ENCODE measurements at places on chromosomes 7 and 10.
A peak's percentile ranks its signal among the peaks of the same experiment; 100 is the strongest.

- DNase-seq, result no peak
Measured at GRCh38 chr7:16810112-16810511, 5.3 kb upstream of the AGR2 start.

- DNase-seq, result no peak
Measured at GRCh38 chr7:31203551-31203950, 137.0 kb downstream of the NEUROD6 start.

DNA sequence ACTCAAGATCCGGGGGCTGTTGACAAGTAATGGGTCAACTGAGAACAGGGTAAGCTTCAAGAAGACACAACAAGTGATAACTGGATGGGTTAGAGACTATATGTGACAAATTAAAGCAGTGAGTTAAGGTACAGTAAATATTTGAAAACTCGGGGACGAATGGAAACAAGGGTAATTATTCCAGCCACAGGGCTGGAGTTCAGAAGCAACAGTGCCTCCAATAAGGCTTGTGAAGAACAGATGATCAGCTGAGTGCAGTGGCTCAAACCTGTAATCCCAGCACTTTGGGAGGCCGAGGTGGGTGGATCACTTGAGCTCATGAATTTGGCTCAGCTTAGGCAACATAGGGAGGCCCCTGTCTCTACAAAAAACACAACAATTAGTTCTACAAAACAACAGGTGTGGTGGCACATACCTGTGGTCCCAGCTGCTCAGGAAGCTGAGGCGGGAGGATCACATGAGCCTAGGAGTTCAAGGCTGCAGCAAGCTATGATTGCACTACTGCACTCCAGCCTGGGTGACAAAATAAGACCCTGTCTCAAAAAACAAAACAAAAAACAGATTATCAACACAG, 20.5 kb upstream of the DLD start:
- DNase-seq, result no peak

DNA sequence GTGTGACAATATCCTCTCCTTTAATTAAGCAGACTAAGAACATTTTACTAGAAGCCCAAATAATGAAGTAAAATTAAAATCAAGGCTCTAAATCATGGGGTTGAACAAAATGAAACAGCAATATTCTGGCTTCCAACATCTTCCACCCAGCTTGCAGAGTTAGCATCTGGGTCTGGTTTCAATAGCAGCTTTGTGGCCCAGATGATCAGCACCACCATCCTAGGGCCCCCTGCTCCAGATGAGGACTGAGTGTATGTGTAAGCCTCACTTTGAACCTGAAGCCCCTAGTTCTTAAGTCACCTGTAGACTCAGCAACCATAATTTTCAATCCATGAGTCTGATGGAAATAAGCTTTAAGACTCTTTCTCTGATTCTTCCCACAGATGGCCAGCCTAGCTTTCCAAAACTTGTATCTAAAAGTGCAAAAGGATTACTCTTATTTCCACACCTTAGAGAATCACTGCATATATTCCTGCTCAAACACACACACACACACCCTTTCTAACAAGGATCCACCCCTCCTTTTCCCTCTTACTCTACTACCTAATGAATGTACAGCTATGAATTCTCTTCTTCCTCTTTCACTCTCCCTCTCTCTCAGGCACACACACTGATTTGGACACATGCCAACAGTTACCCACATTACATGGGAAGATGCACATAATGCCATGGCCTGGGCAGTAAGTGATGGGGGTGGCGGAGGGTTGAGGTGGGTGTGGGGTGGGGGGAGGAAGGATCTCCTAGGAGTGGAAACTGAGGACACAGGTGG, 3.5 kb downstream of the DENND11 start:
- DNase-seq, result peak; percentile 44

GRCh38 chr7:137839903-137840779, 6.6 kb downstream of the DGKI start:
- DNase-seq, result peak; percentile 83
